Activated T-helper 1 cell treated with anti-CD3 and anti-CD28 coated beads, Interleukin-12 subunit alpha, Interleukin-12 subunit beta, Interleukin-2, Interleukin-4 antibody, amounts not matched to agents 30 ng/mL and 10 ng/mL and 1 ng/mL, durations not matched to agents 14 hours and 24 hours and 36 hours (primary cell): ENCODE measurements at places on chromosomes 1 and 21. TPM values are rescaled to one million over a fixed set of nuclear protein-coding genes. Genes with fewer than 3 reads are reported as not detected.

DNA sequence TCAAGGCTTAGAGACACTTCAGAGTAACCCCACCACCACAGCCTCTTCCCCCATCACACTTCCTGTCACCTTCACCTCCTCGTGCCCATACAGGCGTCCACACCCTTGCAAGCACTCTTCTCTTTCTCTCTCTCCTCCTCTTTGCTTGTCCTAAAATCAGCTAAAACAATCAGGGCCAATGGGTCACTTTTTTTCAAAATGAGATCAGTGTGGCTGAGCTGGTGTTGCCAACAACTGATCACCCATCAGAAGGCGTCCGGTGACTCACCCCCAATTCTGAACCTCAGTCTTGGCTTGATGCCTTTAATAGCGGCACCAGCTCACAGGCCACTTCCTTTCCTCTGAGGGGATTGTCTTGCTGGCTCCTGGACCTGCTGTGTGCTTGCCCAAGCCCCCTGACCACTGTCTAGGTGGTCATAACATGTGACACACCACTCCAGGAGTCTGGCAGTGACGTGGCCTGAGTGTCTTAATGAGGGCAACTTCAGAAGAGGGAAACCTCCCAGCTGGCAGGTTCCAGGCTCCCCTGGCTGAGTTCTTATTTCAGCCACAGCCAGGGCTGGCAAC, 1.6 kb downstream of the DRAXIN start:
- H3K4me3 ChIP-seq = peak overlapping the region; percentile 11
- no peaks in the 10 kb centered on the region for H3K36me3 ChIP-seq
- H3K4me1 ChIP-seq = peaks cover 21% of the 10 kb centered on the region
- H3K27ac ChIP-seq = peak overlapping the region; percentile 14
- peaks cover 51% of the 10 kb centered on the region for H3K27me3 ChIP-seq
- no peak for DNase-seq

The TIE1 gene
- 0.36 and 0.64 TPM in 2 replicates for total RNA-seq

GRCh38 chr21:36156815-36157670, at the start of gene DOP1B:
TSS of gene DOP1B (plus strand) at chr21:36156824. CDS start at chr21:36164734, 7,910 bp downstream.
- peak within 1 kb of the TSS; percentile 86 for H3K4me3 ChIP-seq
- H3K36me3 ChIP-seq = peaks cover 8% of the 10 kb centered on the region
- peaks cover 9% of the 10 kb centered on the region for H3K27me3 ChIP-seq
- peak; percentile 26 for DNase-seq
- H3K27ac ChIP-seq = peak within 1 kb of the TSS; percentile 9

- H3K36me3 ChIP-seq = no peaks in the 10 kb centered on the region
- peaks cover 2% of the 10 kb centered on the region for H3K27me3 ChIP-seq
- no peak overlapping the region for H3K27ac ChIP-seq
- no peak for DNase-seq
These were observed 126.9 kb upstream of the TMPRSS2 start for GRCh38 chr21:41634858-41635257.

The LHX8 gene
- total RNA-seq = not detected in 2 replicates

DNA sequence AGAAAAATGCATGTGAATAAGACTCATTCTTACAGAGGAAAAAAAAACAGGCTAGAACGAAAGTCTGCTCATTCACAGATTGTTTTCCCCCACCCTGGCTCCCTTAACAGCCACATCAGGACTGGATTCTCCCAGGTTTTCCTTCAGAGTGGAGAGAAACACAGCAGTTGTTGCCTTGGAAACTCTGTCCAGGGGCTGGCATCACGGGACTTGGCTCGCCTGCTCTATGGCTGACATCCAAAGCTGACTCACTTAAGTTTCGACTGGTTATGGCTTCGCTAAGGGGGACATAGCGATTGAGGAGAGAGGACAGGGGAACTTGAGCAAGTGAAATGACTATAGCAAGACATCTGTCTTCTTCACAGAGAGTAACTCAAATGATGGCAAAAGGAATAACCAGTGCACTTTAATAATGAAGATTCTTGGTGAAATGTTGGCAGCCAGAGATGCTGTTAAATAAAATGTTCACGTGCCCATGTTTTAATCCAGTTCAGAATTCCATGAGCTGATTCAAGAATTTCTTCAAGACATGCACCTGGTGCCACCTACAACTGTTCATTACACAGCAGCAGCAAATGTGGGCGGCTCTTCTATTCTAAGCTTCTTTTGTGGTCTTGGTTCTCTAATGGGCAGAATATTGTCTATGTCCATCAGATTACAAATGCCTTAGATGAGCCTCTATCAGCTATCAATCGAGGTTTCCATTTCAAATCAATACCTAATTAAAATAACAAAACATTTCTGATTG, 21.8 kb downstream of the MIS18A start:
- DNase-seq = no peak
- no peaks in the 10 kb centered on the region for H3K4me1 ChIP-seq
- H3K27ac ChIP-seq = no peak overlapping the region
- H3K27me3 ChIP-seq = peaks cover 7% of the 10 kb centered on the region
- no peaks in the 10 kb centered on the region for H3K36me3 ChIP-seq

- no peaks in the 10 kb centered on the region for H3K36me3 ChIP-seq
- H3K4me1 ChIP-seq = no peaks in the 10 kb centered on the region
- H3K4me3 ChIP-seq = no peak overlapping the region
- peaks cover 3% of the 10 kb centered on the region for H3K27me3 ChIP-seq
These were observed 30.6 kb upstream of the LCE5A start for GRCh38 chr1:152479792-152480595.

DNA sequence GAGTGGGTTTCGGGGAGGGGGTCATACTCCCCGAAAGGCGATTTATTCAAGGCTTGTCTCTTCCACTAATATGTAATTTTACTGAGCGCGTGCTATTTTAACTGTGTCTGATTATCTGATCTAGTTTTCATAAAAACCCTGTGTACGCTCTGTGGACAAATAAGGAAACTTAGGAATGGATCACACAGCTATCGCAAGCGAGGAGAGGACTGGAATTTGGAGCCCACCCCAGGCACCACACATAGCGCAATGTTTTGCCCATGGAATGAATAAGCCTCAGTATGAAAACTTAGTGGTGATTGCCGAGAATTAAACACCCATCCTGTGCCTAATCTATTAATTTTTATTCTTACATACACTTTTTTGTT, 9.8 kb upstream of the RAB42 start:
- H3K27me3 ChIP-seq = no peaks in the 10 kb centered on the region
- H3K4me3 ChIP-seq = peak overlapping the region; percentile 99
- peaks cover 34% of the 10 kb centered on the region for H3K36me3 ChIP-seq

The CAMTA1 gene
- 57.2 and 63.7 TPM in 2 replicates for total RNA-seq

DNA sequence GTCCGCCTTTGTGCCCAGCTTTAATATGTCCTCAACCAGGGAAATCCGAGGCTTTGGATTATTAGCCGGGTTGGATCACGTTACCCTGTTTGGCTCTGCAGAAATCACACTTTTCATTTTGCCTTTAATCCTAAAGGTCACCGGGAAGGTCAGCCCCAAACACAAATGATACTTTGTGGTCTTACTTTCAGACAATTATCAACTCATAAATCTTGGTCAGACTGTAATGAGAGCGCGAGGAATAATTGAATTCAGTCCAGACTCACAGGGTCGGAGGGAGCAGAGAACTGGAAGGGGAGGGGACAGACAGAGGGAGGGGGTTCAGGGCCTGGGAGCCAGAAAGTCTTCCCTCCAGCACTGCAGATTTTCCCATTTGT, 91.7 kb upstream of the NFIA start:
- H3K4me1 ChIP-seq = no peaks in the 10 kb centered on the region
- no peaks in the 10 kb centered on the region for H3K36me3 ChIP-seq
- no peak overlapping the region for H3K27ac ChIP-seq
- no peak overlapping the region for H3K4me3 ChIP-seq

- H3K4me1 ChIP-seq = no peaks in the 10 kb centered on the region
- H3K36me3 ChIP-seq = no peaks in the 10 kb centered on the region
- no peak overlapping the region for H3K27ac ChIP-seq
These were observed 650.8 kb downstream of the PLPP3 start for GRCh38 chr1:55928576-55928975.

The ZFP69 gene
- total RNA-seq = 3.9 and 4.0 TPM in 2 replicates
